ENCODE measurements at places on chromosomes 11 and 22.

- DNase-seq = no peak
Observed at GRCh38 chr11:19480540-19480939, 232.1 kb upstream of the NAV2 start.

DNA sequence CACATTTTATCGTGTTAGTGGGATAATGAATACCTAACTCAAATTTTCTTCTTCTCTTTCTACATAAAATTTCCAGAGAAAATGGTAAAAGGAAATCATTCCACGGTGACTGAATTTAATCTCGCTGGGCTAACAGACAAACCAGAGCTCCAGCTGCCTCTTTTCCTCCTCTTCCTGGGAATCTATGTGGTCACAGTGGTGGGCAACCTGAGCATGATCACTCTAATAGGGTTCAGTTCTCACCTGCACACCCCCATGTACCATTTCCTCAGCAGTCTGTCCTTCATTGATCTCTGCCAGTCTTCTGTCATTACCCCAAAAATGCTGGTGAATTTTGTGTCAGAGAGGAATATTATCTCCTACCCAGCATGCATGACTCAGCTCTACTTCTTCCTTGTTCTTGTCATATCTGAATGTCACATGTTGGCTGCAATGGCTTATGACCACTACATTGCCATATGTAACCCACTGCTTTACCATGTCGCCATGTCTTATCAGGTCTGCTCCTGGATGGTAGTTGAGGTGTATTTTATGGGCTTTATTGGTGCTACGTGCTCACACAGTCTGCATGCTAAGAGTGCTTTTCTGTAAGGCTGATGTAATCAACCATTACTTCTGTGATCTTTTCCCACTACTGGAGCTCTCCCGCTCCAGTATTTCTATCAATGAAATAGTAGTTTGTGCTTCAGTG lies 24.1 kb downstream of the OR10D3 start:
- DNase-seq = no peak

- peak; percentile 29 for DNase-seq
Observed at GRCh38 chr11:126132319-126132718, 69.7 kb upstream of the CDON start.

DNA sequence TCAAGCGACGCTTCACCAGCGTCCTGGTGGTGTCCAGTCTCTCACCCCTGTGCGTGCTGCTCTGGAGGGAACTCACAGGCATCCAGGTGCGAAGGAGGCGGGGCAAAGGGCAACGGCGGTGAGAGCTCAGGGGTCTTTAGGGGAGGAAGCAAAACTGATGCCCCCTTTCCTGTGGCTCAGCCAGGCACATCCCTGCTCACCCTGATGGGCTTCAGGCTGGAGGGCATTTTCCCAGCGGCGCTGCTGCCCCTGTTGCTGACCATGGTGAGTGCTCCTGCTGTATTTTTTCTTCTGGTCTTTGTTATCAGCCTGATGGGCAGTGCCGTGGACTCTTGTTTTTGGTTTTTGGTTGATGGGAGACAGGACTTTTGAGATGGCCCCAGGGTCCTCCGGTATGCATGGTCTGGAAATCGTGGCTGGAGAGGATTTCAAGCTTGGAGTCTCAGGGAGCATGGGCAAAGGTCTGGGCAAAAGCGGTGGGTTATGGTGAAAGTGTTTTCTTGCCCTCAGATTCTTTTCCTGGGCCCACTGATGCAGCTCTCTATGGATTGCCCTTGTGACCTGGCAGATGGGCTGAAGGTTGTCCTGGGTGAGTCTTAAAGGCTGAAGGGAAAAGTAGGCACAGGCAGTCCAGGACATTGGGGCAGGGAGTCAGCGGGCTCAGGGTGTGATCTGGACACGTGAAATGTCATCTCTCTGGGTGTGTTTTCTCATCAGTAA lies 695 bp downstream of the RCE1 start:
- DNase-seq = no peak

GRCh38 chr11:104333977-104334376 lies 170.0 kb upstream of the PDGFD start:
- DNase-seq = peak; percentile 9

DNA sequence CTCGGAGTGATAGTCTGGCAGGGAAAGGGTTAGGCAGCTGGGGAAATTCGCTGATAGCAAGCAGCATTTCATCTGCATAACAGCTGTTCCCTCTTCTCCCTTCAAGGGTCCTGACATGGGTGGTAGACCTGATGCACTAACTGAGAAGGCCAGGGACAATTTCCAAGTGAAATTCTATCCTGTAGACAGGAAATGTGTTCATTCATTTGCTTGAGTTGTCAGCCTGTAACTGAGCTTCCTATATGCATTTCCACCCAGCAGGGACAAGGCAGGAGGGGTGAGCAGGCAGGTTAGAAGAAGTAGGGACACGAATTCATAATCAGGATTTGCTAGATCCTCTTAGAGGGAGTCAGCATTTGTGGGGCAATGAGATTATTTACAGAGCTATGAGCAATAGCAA lies 154.3 kb upstream of the NCAM1 start:
- no peak for DNase-seq

DNA sequence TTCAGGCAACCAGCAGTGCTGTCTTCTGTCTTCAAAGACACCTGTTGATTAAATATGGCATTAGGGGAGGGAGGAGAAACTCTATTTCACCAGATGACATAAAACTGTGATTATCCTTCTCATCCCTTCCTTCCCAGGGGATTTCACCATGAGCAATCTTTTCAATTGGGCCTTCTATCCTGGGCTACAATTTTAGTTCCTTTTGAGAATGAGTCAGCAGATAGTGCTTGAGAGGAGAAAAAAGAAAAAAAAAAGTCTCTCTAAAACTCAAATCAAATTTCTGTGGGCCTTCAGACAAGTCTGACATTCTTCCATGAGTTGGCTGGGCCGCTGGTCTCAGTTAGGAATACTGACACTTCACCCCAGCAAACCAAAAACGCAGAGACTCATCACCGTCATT lies 7.2 kb downstream of the FLI1 start:
- peak; percentile 59 for DNase-seq

- DNase-seq = no peak
Observed at GRCh38 chr22:49307870-49308269, 519.8 kb downstream of the BRD1 start.

- DNase-seq = no peak
Observed at GRCh38 chr11:116925050-116925449, 87.6 kb upstream of the APOA1 start.

GRCh38 chr22:26487996-26488395 lies 4.3 kb downstream of the SRRD start:
- DNase-seq = no peak

DNA sequence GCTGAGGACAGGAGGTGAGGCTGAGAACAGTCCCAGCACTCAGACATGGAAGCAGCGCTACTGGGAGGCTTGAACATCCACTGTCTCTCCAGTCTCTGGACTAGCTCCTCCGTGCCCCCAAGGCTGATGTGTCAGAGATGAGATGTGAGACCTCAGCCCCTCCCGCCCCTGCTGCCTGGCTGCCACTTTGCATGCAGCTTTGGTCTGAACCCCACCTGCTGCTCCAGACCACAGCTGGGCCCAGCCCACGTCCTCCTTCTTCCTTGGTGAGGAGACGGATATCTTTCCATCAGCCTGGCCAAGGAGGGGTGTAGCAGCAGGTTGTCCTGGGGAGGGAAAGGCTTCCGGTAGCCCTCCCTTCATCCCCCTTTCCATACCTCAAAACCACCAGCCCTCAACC lies 148.0 kb upstream of the B3GAT1 start:
- no peak for DNase-seq

DNA sequence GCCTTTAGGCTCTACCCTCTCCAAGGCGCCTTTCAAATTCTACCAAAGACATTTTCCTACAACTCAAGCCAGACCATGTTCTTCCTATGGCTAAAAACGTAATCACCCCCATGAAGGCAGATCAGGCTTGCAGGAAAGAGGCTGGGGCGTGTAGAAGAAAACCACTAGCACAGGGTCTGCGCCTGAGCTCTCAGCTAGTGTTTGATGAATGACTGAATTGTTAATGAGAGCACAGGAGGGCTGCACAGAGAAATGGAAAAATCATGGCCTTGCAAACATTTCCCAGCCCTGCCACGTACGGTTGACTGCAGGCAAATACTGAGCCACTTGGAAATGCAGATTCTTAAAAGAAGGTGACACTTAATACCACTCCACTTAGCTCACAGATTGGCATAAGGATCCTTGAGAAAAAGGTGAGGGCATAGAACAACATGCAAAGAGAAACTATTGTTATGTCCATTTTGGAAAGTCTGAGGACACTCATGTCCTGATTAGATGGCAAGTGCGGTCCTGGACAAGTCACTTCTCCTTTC lies 148.6 kb downstream of the NXPE2 start:
- no peak for DNase-seq

DNA sequence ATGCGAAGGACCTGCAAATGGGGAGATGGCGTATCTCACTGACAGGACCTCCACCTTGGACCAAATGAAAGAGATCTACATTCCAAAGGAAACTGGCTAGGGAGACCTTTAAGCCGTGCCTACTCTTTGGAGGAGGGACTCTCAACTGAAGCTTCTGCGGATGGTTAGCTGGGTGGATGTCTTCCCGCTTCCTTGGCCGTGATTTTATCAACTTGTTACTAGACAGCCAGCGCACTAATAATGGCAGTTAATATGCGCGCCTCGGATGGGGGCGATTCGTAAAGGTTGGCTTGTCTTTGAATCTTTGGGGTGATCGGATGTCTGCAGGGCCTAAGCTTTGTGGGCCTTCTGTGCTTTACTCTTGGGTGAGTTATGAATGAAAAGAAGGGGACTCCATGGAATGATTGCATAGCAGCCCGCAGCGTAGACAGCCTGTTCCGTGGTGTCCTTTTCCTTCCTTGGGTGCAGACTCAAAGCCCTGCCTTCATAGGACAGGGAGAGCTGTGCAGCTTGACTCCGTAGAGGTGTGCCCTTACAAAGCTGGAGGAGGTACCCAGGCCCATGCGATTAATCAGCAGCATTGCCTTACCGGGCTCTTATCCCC lies 1.5 kb downstream of the ZNRF3 start:
- no peak for DNase-seq

GRCh38 chr22:30044881-30045493 lies 35.3 kb upstream of the HORMAD2 start:
- DNase-seq = no peak

GRCh38 chr22:19524170-19525115 lies at the start of gene CLDN5:
CLDN5 (minus strand) TSS chr22:19524410; CDS start chr22:19524255, 155 bp downstream.
- DNase-seq = peak; percentile 43

GRCh38 chr22:37274380-37274862 lies 7.9 kb upstream of the CYTH4 start:
- DNase-seq = no peak

GRCh38 chr11:75969626-75970308 lies 154.8 kb downstream of the UVRAG start:
- peak; percentile 73 for DNase-seq

- DNase-seq = no peak
Observed at GRCh38 chr22:37219533-37219932, 7.3 kb upstream of the SSTR3 start.

GRCh38 chr11:109435121-109435742 lies 13.2 kb downstream of the C11orf87 start:
- no peak for DNase-seq

DNA sequence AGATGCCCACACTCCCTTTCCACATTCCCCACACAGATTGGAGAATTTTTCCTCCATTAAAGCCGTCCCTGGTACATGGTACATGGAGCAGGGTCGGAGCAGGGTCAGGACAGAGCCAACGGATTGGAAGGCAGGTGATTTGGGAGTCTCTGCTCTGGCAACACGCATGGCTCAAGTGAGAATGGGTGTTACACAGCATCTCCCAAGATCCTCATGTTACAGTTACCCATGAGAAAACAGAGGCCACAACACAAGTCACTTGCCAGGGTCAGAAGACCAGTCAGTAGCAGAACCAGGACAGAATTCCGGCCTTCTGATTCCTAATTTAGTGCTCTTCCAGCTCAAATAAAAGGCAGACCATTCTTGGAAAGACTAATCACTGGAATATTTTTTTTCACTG lies 7.7 kb upstream of the F2 start:
- peak; percentile 68 for DNase-seq

- DNase-seq = no peak
Observed at GRCh38 chr11:41121600-41121999, 337.9 kb downstream of the LRRC4C start.

DNA sequence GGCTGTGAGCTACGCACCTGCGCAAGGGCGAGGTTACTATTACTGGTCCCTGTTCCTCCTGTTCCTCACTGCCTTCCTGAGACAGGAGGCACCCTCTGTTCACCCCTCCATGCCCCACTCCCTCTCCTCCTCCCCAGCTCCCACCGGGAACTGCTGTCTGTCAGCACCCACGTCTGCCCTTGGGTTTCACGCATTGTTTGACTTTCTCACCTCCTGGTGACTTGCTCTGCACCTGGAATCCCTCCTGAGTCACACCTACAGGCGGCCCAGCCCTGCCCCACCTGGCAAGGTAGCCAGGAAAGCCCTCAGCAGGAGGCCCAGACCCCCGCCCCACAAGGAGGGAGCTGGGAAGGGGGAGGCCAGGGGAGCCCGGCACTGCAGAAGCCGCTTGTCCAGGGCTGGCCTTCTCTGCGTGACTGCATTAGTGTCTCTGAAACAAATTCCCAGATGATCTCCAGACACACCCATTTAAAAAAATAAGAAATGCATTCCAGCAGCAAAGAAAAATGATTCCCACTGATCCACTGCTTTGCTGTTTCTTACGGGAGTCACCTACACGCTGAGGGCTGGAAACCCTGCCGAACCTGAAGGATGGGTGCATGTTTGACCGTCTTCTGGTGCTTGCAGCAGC lies 86.4 kb downstream of the CELSR1 start:
- DNase-seq = no peak

DNA sequence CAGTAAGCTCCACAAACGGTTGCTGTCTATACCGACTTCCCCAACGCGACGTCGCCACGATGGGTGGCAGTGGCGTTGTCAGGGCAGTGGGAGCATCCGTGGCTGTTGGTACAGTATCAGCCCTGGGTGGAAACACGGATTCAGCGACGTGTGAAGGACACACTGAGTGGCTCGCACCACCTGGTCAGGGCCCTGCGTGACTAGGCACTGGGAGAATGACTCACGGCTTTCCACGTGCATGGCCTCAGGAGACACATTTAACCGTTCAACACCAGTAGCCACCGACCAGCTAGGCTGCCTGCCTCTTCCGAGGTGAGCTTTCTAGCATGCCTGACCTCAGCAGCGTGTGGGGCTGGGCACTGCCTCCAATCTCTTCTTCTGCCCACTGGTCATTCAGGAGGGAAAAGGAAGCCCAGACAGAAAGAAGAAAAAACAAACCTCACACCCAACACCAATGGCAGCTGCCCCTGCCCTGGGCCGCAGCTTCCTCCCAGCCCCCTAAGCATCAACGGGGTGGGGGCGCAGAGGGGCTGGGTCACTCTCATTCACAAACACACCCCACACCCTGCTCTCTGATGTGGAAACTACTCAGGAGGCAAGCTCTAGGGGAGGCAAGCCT lies 59.0 kb downstream of the MYH9 start:
- DNase-seq = peak; percentile 93

DNA sequence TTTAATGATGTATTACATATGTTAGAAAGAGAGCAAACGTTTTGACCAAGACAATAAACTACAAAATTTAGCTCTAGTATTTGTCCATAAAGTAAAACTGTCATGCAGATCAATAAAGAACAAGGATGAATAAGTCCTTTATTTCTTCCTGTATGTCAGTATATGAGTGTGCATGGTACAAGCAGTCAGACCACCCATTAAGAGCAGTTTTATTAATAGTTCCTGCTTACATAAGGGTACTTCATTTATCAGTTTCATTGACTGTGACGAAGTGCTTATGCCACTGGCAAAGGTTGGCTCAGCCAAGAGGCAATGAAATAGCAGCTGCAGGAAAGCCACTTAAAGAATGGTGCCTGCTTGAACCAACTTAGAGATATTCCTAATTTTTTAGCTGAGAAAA lies 913.0 kb upstream of the CNTN5 start:
- no peak for DNase-seq

GRCh38 chr11:15318814-15319213 lies 204.1 kb downstream of the INSC start:
- DNase-seq = no peak

GRCh38 chr11:66230156-66230555 lies 38.3 kb upstream of the RAB1B start:
- no peak for DNase-seq

Data from EH (cell line).